ENCODE measurements at places on chromosomes 6 and 20. TPM values are rescaled to one million over a fixed set of nuclear protein-coding genes. Genes with fewer than 3 reads are reported as not detected.

SLC25A27 gene
- 45.9 TPM for total RNA-seq

TP53INP2 gene
- 12.9 TPM for total RNA-seq

GRCh38 chr6:20669571-20670314, 135.5 kb downstream of the CDKAL1 start:
- no peaks in the 10 kb centered on the region for H3K27me3 ChIP-seq
- no peaks in the 10 kb centered on the region for H3K36me3 ChIP-seq
- no peak for DNase-seq
- H3K27ac ChIP-seq = no peak overlapping the region
- no peak overlapping the region for H3K4me3 ChIP-seq

GHRH gene
- not detected for total RNA-seq

- H3K4me1 ChIP-seq = no peaks in the 10 kb centered on the region
- H3K36me3 ChIP-seq = no peaks in the 10 kb centered on the region
- no peak overlapping the region for H3K27ac ChIP-seq
Measured at GRCh38 chr6:28220257-28221133, 4.6 kb upstream of the ZSCAN9 start.
